Endothelial cell of umbilical vein (primary cell): ENCODE measurements at places on chromosomes 1 and 21. TPM values are rescaled to one million over a fixed set of nuclear protein-coding genes. Genes with fewer than 3 reads are reported as not detected.

Gene CD84
- not detected in 2 replicates for total RNA-seq

Gene FAM72C
- 2.8 and 3.6 TPM in 2 replicates for total RNA-seq

Gene XKR8
- total RNA-seq, result 10.0 TPM in 2 replicates

- DNase-seq, result no peak
Measured at GRCh38 chr1:245710961-245711903, 556.4 kb downstream of the KIF26B start.

- DNase-seq, result no peak
Measured at GRCh38 chr1:207328908-207329440, 7.5 kb downstream of the CD55 start.

- DNase-seq, result peak; percentile 69
Measured at GRCh38 chr21:35197992-35198431, 148.9 kb upstream of the RUNX1 start.

DNA sequence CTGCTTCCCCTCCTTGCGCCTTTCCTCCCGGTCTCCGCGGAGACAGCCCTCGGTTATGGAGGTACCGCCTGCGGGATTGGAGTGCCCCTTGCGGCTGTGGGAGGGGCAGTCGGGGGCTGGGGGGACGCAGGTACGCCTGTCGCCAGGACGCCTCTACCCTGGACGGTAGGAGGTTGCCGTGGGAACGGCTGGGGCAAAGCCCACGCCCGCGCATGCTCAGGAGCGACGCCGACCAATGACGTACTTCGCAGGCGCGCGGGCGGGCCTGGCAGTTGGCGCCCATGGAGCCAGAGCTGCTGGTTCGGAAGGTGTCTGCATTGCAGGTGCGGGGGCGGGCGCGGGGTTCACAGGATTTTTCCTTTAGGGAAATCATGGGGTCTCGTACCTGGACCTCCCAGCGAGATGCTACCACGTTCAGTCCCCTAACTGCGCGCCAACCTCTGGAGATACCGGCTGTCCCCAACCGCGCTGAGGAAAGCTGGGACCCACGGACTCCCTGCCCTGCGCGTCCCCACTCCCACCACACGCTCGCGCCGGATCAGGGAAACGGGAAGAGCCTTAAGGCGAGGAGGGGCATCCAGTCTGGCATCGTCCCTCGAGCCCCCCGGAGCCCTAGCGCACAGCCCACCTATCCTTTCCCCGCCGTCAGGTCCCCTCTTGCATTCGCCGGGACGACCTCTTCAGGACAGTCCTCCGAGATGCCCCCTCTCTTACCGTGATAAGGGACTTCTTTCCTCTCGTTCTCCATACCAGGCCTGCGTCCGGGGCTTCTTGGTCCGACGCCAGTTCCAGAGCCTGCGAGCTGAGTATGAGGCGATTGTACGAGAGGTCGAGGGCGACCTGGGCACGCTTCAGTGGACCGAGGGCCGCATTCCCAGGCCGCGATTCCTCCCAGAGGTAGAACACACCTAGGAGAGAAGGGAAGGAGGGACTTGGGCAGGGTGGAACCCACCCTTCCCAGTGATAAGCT is at the start of gene IQCC:
TSS of gene IQCC (plus strand) at position 271 of the 970 bp plus-strand sequence. CDS start at position 282, 11 bp downstream.
- DNase-seq, result peak; percentile 82

DNA sequence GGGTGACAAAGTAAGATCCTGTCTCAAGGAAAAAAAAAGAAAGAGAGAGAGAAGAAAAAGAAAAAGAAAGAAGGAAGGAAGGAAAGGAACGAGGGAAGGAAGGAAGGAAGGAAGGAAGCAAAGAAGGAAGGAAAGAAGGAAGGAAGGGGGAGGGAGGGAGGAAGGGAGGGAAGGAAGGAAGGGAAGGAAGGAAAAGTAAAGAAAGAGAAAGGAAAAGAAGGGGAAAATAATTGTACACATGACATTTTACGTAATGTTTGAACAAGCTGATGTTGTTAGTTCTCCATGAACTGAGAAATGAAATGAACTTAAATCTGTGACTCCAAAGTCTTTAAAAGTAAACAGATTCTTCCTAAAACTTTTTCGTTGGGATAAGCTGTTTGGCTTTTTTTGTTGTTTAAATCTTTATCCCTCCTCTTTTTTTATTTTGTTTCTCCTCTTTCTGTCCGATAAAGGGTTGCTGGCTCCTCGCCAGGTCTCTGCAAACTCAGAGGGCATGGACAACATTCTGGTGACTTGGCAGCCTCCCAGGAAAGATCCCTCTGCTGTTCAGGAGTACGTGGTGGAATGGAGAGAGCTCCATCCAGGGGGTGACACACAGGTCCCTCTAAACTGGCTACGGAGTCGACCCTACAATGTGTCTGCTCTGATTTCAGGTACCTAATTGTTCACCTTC is 59.8 kb downstream of the IL12RB2 start:
- DNase-seq, result peak; percentile 24
